ENCODE measurements at places on chromosomes 7 and 10.

DNA sequence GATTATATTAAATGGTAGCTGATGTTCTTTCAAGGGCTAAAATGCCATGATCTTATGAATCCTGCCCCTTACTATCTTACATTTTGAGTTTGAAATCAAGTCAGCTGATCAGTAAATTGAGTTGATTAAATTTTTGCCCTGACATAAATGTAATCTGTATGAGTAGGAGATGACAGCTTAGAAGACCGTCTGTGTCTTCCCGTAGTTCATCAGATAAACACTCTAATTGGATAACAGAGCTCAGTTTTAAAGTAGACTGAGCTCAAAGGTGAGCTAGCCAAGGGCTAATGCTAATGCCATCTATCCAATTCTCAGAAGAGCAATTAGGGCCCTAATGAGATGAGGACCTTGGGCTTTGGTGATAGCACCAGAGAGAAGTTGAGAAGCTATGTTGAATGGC lies 82.9 kb downstream of the LRRC4 start:
- no peak for DNase-seq

- no peak for DNase-seq
These were observed 55.3 kb upstream of the C7orf33 start for GRCh38 chr7:148535217-148535616.

DNA sequence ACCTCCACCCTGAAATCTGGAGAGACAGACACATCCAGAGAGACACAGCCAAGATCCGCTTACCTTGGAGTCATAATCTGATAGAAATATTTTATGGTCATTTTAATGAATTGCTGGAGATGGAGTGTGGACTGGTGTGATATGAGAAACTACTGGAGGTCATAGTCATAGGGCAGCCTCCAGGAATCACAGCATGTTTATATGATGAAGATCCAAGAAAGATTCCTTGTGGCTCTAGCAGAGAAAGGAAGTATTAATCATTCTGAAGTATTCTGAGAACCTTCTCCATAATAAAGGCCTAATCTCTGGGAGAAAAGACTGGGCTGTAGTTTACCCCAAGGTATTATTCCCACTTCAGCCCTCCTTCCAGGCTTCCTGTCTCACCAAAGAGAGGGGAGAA lies 38.0 kb downstream of the POLR1F start:
- DNase-seq, result no peak

GRCh38 chr10:87757685-87758084 lies 60.3 kb downstream of the ATAD1 start:
- DNase-seq, result no peak

GRCh38 chr7:88775838-88776237 lies 16.3 kb downstream of the ZNF804B start:
- DNase-seq, result no peak

DNA sequence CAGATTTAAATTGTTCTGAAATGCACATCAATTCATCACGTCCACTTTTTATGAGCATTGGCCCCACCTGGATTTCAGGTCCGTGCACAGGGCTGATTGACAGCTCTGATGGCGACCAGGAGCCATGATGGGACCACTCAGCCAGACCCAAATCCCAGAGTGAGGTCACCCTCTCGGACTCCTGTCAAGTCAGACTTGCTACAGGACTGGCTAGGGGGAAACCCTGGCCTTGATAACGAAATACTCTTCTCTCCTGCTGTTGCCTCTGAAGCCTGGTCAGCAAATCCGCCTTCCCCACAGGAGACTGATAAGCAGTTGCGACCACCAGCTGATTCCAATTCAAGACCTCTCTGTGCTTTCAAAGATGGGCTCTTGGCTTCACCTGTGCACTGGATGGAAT lies 76.4 kb downstream of the CARD11 start:
- DNase-seq, result no peak

GRCh38 chr10:79275431-79275851 lies 71.8 kb upstream of the PPIF start:
- DNase-seq, result no peak

DNA sequence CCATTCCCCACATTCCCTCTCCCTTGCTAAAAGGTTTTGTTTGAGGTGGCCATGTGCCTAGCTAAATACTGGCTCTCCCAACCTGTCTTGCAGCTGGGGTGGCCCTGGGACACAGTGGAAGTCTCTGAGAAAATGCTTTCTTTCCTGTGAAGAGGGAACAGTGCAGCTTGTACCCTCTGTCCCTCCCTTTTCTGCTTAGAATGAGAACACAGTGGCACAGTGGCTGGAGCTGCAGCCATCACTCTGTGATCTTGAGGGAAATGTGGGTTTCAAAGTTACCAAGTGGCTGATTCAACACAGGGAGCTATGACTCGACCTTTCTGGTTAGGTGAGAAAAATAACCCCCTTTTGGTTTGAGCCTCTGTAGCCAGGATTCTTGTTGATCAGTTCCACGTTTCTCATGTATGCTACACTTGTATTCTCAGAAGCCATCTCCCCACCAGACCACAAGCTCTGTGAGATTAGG lies 62.7 kb upstream of the CARD11 start:
- DNase-seq, result no peak

DNA sequence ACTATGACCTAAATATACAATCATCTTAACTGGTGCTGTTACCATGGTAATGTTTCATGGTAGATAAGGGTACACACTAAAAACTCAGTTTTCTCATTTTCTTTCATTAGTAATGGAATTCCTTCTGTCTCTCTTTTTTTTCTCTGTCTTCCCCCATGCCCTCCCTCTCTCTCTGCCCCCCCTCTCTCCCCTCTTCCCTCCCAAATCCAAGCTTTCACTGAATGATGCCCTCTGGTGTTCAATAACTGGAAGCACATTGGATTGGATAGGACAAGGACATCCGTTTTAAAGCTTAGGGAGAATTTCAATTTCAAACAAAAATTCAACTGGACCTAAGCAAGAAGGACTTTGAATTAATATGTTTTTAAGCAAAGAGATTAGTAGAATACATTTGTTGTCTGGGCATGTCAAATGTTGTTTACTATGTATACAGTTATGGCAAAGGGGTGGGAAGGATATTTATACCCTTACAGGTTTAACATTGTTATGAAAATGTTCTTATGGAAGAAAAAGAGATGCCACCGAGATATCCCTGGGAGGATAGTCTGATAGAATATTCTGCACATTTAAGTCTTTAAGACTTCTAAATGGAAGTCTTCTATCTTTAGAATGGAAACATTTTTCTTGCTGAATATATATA lies 6.1 kb downstream of the CHRM2 start:
- DNase-seq, result no peak

DNA sequence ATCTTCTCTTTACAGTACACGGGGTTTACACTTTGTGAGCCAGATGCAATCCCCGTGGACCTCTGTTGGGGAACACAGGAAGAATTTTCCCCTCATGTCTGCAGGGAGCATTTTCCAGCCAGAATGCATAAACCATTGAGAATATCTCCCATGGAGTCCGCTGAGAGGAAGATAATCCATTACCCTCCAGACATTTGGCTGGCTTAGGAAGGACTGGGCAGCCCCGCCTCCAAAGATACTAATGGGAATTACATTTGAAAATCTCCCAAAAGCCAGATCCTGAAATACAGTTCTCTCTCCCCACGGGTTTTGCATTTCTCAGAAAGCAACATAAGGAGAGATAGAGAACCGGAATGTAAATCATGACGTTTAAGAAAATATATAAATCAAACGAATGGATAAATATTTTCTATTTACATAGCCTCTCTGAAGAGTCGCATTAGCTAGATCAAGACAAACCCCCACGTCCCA lies 53.5 kb downstream of the TRIL start:
- DNase-seq, result no peak

DNA sequence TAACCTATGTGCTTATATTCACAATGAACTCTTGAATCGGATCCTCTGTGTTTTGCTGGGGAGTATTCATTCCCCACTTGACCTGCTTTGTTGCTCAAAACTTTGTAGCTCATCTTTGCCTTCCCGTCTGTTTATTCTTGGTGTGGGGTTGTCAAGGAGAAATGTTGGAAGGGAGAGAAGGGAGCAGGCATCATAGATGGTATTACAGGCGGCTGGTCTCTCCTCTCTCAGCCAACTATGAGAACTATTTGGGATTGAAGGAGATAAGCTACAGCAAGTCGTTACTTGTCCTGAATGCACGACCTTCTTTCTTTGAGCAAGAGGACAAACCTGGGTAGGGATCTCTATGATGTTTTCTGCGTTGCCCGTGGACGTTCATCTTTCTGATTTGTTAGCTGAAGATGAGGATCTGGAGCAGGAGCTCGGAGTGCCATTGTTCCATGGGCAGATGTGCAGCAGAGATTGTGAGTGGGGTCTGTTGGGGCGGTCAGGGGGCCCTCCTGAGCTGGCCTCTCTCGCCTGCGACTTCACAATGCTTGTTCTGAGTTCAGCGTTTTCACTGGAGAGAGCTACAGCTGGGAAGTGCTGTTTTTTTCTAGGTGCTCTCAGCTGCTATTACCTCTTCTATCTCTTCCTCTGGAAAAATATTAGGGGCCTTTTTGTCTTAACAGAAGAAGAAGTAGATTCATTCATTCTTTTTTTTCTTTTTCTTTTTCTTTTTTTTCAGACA lies 126.9 kb upstream of the KLF6 start:
- no peak for DNase-seq

DNA sequence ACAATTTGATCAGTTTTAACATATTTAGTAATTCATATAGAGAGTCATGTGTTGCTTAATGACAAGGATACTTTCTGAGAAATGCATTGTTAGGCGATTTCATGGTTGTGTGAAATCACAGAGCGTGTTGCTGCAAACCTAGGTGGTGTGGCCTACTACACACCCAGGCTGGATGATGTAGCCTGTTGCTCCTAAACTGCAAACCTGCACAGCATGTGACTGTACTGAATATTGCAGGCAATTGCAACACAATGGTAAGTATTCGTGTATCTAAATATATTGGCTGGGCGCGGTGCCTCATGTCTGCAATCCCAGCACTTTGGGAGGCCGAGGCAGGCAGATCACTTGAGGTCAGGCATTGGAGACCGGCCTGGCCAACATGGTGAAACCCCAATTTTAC lies 73.7 kb upstream of the BAIAP2L1 start:
- no peak for DNase-seq

GRCh38 chr7:158353606-158354570 lies 233.7 kb downstream of the PTPRN2 start:
- DNase-seq, result no peak

GRCh38 chr10:69360485-69361302 lies 56.0 kb downstream of the TACR2 start:
- no peak for DNase-seq

GRCh38 chr7:105019269-105019668 lies 5.3 kb downstream of the KMT2E start:
- no peak for DNase-seq
